Activated CD4-positive, alpha-beta memory T cell treated with anti-CD3 and anti-CD28 coated beads, Interleukin-2, amount 10 ng/mL, durations not matched to agents 7 days and 5 days (primary cell): ENCODE measurements at places on chromosomes 5 and 9. TPM values are rescaled to one million over a fixed set of nuclear protein-coding genes. Genes with fewer than 3 reads are reported as not detected.

The CDH10 gene
- not detected for total RNA-seq

The PCDHB15 gene
- not detected for total RNA-seq

The MARVELD2 gene
- 0.23 TPM for total RNA-seq

The CDKN2A gene
- 19.4 TPM for total RNA-seq

The TTLL11 gene
- 1.5 TPM for total RNA-seq

The HOMER1 gene
- 1.9 TPM for total RNA-seq

The UBAC1 gene
- 29.5 TPM for total RNA-seq

The C1QTNF2 gene
- total RNA-seq: not detected

The DNLZ gene
- 11.5 TPM for total RNA-seq

The BTNL3 gene
- total RNA-seq: not detected

The PLAC8L1 gene
- total RNA-seq: not detected

The IL4 gene
- total RNA-seq: 7.4 TPM

The MELK gene
- 58.8 TPM for total RNA-seq

The TMEM161B gene
- 25.9 TPM for total RNA-seq

The SV2C gene
- 0.28 TPM for total RNA-seq

The NME5 gene
- not detected for total RNA-seq

The PCDHAC1 gene
- total RNA-seq: not detected

The NSMF gene
- 29.0 TPM for total RNA-seq

The COX7C gene
- 444 TPM for total RNA-seq

The NMUR2 gene
- total RNA-seq: not detected

The PCDHB16 gene
- not detected for total RNA-seq

The SPAG8 gene
- 2.0 TPM for total RNA-seq

The PTGDS gene
- 44.2 TPM for total RNA-seq

The TEX48 gene
- 1.5 TPM for total RNA-seq

The GFPT2 gene
- total RNA-seq: not detected

The NXNL2 gene
- total RNA-seq: not detected

The LHFPL2 gene
- 0.18 TPM for total RNA-seq

The LCP2 gene
- 304 TPM for total RNA-seq

The PRLR gene
- not detected for total RNA-seq

The KCNV2 gene
- total RNA-seq: not detected

The PRDM9 gene
- not detected for total RNA-seq

The DDX4 gene
- 0.83 TPM for total RNA-seq

The TEK gene
- total RNA-seq: not detected
